ENCODE measurements at places on chromosomes 7 and 10.
A peak's percentile ranks its signal among the peaks of the same experiment; 100 is the strongest.

GRCh38 chr10:98106531-98106930, 27.9 kb upstream of the R3HCC1L start:
- DNase-seq: no peak

GRCh38 chr10:113053091-113053490, 103.0 kb downstream of the TCF7L2 start:
- DNase-seq: no peak

DNA sequence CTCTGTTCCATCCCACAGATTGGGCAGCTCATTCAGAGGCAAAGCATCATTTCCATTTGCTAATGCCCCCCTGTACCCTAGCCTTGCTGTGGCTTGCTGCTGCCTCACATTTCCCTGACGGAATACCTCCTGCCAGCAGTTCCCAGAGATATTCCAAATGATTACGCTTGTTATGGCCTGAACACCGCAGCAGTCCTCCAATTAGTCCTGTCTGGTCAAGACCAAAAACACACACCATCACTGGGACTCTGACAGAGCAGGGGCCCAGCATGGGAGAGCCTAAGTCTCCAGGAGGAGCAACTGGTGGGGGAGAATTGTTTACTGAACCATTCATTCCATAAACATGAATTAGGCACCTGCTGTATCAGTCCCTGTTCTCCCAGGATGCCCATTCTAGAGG, 6.1 kb downstream of the OGDHL start:
- DNase-seq: no peak

- no peak for DNase-seq
Observed at GRCh38 chr7:90459888-90460287, 9.6 kb upstream of the PTTG1IP2 start.

GRCh38 chr7:2510909-2511768, 8.4 kb upstream of the LFNG start:
- no peak for DNase-seq

- DNase-seq: no peak
Observed at GRCh38 chr7:22173685-22174573, 183.0 kb downstream of the RAPGEF5 start.

GRCh38 chr10:6201516-6201975, 1.2 kb upstream of the PFKFB3 start:
- peak; percentile 60 for DNase-seq

DNA sequence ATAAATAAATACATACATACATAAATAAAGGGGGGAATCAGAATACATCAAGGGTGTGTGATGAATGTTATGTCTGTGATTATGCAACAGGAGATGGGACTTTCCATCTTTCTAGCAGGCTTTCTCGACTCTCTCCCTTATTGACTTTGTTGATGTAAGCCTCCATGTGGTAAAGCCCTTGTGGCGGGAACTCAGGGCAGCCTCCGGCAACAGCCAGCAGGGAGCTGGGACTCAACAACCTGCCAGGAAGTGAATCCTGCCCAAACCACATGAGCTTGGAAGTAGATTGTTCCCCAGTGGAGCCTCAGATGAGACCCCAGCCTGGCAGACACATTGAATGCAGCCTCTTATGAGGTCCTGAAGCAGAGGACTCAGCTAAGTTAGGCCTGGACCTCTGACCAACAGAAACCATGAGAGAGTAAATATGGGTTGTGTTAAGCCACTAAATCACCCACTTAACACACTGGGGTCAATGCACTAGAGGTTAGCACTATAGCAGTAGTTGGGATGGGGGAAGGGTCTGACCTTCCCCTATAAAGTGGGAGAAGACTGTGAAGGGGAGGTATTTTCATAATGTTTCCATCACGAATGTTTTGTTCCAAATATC, 104.0 kb downstream of the JCAD start:
- no peak for DNase-seq

DNA sequence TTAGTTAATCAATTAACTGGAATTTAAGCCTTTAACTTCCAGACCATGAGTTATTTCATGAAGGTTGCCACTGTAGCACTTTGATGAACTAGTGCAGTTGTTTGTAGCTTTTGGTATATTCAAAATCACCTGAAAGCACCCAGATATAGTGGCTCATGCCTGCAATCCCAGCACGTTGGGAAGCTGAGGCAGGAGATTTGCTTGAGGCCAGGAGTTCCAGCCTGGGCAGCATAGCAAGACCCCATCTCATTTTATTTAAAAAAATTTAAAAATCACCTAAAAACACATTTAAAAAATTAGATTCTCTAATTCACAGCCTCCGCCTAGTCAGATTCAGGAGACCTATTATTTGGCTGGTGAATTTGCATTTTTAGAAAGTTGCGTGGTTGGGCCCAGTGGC, 9.0 kb downstream of the TBC1D12 start:
- DNase-seq: no peak

DNA sequence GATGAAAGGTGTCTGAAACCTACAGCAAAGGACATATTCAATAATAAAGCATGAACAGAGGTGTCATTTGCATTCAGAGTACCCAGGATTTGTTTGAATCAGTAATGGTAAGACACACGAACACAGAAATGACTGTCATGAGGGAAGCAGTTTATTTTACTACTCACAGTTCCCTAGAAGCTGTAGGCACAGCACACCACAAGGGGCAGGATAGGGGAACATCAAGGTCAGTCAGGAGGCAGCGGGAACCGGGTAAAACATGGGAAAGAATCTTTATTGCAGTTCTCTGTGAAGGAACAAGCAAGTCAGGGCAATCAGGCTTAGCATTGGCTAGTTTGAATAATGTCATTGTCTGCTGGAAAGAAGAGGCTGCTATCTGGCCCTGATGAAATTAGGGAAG, 70.2 kb upstream of the PDSS1 start:
- no peak for DNase-seq

- DNase-seq: no peak
Observed at GRCh38 chr7:37510043-37510634, 61.5 kb upstream of the ELMO1 start.

DNA sequence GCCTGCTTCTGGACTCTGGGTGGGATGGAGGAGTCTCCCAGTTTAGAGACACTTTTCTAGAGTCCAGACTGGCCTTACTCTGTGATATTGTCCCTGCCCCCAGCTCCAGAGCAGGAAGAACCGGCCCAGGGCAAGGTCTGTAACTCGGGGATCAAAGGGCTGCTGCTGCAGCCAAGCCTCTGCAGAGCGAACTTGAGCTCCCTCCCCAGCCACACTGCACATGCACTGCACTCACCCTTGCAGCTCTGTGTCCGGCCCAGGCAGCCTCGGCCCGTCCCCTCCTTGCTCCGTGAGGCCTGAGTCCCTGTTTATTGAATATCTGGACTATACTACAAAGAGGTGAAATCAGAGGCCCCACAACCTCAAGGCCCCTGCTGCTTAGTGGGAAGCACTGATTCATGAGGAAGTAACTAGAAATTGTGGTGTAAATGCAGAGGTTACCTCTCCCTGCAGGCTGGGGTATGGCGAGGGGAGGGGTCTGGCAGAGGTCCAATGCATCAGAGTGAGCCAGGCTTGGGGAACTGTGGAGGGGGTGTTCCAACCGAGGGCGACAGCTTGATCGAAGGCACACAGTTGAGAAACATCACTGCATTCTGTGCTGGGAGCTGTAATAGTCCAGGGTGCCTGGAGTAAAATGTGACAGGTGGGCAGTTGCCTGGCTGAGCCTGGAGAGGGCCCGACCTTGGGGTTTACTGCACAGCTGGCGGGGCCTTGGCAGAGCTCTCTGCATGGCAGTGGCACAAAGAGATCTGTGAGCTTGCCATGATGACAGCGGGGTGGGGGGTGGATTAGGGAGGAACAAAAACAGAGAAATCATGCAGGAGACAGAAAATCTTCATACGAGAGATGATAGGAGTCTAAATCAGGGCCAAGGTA, 49.1 kb downstream of the AOC1 start:
- no peak for DNase-seq

- DNase-seq: no peak
Observed at GRCh38 chr10:123564631-123565030, 101.5 kb upstream of the GPR26 start.

- no peak for DNase-seq
Observed at GRCh38 chr10:18140149-18140956, at the start of gene CACNB2. CACNB2 (plus strand) TSS chr10:18140424.

DNA sequence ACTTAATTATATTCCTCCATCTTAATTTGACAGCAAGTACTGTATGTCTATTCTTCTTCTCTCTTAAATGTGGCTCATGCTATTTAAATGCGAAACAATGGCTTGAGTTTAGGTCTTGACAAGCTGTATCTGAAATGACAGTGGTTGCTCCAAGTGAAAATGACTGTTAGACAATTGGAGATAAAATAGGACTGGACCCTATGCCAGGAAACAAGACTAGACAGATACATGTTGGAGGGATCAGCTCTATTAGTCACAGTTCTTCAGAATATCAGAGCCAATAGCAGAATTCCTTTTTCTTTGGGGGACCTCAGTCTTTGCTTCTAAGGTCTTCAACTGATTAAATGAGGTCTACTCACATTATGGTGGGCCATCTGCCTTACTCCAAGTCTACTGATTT, 25.8 kb downstream of the KIAA1217 start:
- DNase-seq: no peak

- DNase-seq: no peak
Observed at GRCh38 chr10:132972986-132973902, 30.9 kb upstream of the CFAP46 start.

DNA sequence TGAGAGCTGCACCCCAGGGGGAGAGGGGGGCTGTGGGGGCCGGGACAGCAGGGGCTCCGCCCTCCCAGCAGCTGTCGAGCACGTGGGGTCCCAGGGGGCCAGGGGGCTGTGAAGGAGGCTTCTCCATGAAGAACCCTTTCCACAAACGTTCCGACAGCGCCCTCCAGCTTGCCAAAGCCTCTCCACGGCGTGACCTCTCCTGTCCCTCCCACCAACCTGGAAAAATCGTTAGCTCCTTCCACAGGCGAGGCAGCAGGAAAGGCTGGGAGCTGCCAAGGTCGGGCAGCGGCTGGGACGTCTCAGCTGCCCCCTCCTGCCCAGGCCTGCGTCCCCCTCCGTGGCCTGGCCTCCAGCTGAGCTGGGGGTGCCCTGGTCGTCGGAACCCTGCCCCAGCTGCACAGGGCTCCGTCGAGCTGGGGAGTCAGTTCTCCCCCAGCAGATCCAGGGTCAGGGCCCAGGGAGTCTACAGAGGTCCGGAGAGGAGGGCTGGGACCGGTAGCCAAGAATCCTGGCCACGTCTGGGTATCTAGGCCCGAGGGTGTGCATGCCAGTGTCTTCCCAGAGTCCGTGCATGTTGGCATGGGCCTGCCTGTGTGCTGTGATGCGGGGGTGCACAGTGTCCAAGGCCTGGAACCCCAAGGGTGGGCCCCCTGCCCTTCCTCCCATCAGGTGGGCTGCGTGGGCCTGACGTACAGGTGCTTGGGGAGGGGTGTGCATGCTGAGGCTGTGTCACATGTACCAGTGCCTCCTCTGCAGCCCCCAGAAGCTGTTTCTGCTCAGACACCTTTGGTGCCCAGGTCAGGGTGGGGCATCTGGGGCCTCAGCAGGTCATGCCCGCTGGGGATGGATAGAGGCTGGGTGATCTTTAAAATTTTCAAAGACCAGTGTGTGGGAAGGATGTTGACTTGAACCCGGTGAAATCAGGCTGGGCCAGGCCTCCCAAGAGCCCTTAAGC, 66.5 kb downstream of the UNCX start:
- no peak for DNase-seq

DNA sequence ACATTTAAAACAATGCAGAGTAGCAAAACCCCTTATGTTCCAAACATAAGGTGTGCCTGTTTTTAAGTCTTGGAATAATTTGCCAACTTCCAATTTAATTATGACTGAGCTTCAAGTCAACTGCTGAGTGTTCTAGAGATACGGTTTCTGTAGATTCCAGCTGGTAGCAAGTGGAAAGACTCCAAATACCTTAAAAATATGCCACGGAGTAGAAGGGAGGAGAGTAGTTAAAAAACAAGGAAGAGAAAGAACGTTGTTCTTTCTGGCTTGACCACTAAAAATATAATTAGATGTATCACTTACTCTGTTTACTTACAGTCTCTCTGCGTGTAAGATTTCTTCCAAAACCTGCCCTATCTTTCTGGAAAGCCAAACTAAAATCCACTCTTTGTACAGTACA, 24.5 kb upstream of the ABLIM1 start:
- no peak for DNase-seq

DNA sequence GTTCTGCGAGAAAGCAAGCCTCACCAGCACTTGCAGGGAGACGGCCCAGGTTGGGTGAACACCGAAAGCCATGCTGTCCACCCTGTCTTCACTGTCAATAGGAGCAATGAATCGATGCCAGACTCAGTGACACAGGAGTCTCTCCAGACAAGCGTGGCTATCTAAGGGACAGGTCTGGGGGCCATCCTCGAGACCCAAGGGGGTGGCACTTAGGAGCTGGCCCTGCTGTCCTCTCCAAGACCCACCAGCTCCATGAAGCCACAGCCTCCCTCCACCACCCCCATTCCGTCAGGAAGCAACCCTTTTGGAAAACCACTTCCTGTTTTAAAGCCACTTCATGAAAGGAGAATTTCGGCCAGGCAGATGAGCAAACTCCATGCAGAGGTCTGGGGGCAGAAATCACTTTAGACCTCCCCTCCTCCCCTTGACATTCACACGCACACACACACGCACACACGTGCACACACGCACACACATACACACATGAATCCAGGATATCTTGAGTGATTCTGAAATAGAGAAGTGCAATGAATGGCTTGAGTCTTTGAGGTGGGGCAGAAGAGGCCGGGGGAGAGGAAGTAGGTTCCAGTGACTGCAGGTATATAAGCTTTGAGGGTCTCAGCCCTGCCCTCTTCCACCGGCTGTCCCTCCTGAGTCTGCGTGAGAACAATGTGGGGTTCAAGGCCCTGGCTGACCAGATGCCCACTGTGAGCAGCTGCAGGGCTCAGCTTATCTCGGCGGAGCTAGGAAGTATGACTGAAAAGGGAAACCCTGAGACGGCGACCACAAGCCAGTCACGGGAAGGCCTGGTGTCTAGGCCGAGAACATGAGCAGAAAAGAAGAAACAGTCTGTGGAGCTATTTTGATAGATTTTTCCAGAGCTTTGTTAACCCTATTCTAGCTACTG, 25.0 kb downstream of the RGS10 start:
- no peak for DNase-seq

GRCh38 chr7:6307762-6308161, 35.3 kb upstream of the CYTH3 start:
- DNase-seq: no peak

GRCh38 chr7:6658618-6659345, 21.7 kb downstream of the ZNF316 start:
- no peak for DNase-seq

All from fibroblast of skin of left quadriceps (primary cell).